ENCODE measurements at places on chromosomes 12 and 14. TPM values are rescaled to one million over a fixed set of nuclear protein-coding genes. Genes with fewer than 3 reads are reported as not detected.

PTGER2 gene
- under 0.01 TPM for total RNA-seq

BTBD7 gene
- total RNA-seq, result 23.1 TPM

RIN3 gene
- 4.1 TPM for total RNA-seq

RPL10L gene
- not detected for total RNA-seq

GPR137C gene
- total RNA-seq, result 0.65 TPM

ASPG gene
- not detected for total RNA-seq

CCDC38 gene
- not detected for total RNA-seq

PLA2G1B gene
- total RNA-seq, result not detected

MORN3 gene
- 0.97 TPM for total RNA-seq

RAB21 gene
- 28.9 TPM for total RNA-seq

POTEG gene
- not detected for total RNA-seq

PRIMA1 gene
- not detected for total RNA-seq

TRHDE gene
- total RNA-seq, result 3.8 TPM

L3HYPDH gene
- total RNA-seq, result 47.0 TPM

A2ML1 gene
- not detected for total RNA-seq

COX8C gene
- total RNA-seq, result not detected

MYF5 gene
- not detected for total RNA-seq

PLBD1 gene
- total RNA-seq, result under 0.01 TPM

CLEC9A gene
- total RNA-seq, result not detected

RDH12 gene
- total RNA-seq, result not detected

Measured in epithelial cell of umbilical artery (primary cell).